ENCODE measurements at places on chromosomes 4 and X.

DNA sequence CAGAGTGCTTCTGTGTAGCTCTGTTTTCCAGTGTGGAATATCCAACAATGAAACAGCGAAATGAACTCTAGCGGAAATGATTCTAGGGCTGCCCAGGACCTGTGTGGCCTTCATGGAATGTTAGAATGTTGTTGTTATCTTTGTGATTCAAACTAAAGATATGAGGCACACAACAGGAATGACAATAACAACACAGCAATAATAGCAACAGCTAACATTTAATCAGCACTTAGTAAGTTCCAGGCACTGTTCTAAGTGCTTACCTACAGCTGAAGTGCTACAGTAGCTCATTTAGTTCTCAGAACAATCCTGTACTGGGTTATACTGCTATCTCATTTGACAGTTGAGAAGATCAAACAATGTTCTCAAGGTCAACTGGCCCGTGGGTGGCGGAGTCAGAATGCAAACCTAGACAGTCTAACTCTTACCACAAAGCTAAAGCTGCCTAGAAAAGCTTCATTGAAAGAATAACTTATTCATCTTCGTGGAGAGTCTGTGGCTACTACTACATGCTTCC is 63.7 kb downstream of the MAML3 start:
- DNase-seq: no peak

DNA sequence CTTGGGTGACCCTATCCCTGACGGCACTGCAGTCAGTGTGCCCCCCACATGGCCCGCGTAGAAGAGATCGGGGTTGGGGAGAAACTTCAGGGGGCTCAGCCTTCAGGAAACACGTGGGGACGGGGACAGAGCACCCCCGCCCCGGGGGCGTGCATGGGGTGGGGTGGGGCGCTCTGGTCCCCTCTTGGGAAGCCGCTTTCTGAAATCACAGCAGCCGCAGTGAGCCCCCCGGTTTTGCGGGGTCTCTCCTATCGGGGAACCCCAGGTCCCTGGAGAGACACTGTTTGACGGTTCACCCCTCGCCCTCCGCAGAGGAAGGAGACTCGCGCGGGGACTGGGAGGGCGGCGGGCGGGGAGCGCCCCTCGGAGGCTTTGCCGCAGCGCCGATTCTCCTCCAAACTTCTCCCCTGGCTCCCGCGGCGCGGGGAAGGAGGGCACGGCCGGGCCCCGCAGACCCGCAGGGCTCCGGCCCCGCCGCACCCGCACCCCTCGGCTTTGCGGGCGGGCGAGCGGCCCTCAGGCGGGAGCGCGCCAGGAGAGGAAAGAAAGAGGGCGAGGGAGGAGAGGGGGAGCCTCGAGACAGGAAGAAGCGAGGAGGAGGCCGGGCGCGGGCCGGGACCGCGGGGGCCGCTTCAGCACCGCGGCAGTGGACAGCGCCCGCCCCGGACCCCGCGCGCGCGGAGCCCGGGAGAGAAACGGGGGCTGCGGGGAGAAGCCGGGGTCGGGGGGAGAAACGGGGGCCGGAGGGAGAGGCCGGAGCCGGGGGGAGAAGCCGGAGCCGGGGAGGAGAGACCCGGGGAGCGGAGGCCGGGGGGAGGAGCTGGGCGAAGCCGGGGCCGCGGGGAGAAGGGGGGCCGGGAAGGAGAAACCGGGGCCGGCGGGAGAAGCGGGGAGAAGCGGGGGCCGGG is 612 bp downstream of the CPLX1 start:
- no peak for DNase-seq

DNA sequence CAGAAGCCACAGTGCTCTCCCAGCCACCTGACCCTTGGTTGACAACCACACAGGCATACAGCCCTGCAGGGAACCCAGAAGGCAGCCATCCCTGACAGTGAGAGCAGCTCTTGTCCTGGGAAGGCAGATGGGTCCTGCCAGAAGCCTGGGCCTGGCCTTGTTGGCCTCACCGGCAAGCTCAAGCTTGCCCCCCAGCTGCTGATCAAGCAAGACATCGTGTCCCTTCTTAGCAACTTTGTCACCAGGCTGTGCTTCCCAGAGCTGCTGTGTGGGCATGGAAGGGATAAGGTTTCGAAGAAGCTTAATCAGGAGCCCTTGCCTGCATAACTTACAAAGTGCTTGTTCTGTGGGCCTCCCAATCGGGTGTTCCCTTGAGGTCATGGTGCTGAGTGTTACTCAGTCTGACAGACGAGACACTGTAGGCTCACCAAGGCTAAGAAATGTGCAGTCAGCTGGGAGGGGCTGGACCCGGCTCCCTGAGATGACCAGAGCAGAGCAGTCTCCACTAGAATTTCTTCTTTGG is 6.8 kb upstream of the ABLIM2 start:
- DNase-seq: no peak

- DNase-seq: no peak
These were observed 121.9 kb upstream of the SMIM10 start for GRCh38 chrX:134868771-134869495.

- no peak for DNase-seq
These were observed 70.0 kb upstream of the RLIM start for GRCh38 chrX:74684466-74684865.

DNA sequence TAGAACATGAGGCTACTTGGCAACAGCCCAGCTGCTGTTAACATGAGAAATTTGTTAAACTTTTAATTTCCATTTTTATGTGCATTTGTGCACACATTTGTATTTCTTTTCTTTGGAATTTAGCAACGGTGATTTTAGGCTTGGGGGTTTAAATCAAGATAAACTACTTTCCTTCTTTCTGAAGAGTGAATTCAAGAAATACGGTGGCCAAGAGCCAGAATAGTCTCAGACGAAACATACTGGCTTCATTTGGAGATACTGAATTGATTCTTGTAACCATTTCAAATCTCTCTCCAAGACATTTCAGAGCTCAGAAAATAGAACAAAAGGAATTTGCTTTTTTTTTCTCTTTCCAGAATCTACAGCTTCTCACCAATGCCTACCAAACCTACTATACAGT is 134.1 kb upstream of the SCML1 start:
- DNase-seq: no peak

- DNase-seq: no peak
These were observed 41.6 kb downstream of the NPNT start for GRCh38 chr4:105936901-105937300.

GRCh38 chrX:38561951-38562719 is 793 bp downstream of the TSPAN7 start:
- no peak for DNase-seq

GRCh38 chr4:80423553-80424224 is 88.2 kb downstream of the CFAP299 start:
- DNase-seq: no peak

GRCh38 chr4:118740869-118741268 is 55.7 kb downstream of the METTL14 start:
- DNase-seq: peak; percentile 44

DNA sequence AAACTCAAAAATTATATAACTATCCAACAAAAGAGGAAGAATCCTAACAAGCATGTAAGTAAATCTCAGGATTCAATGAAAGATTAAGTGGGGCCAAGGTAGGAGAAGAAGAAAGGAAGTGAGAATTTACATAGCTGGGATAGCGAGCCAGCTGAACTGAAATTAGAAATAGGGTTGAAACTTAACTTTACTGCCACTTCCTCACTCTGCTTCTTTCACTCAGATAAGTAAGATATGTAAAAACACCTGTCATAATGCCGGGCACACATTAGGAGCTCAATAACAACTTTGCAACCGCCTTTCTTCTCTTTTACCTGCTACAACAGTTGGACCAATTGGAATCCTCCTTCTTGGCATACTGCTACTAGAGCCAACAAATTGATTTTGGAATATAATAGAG is 129.4 kb downstream of the CNKSR2 start:
- DNase-seq: no peak

Data from COLO829 (cell line).